ENCODE measurements at places on chromosomes 1 and 21.

- H3K36me3 ChIP-seq: peaks cover 29% of the 10 kb centered on the region
- H3K27me3 ChIP-seq: no peaks in the 10 kb centered on the region
- DNase-seq: no peak
- H3K4me1 ChIP-seq: peaks cover 57% of the 10 kb centered on the region
Observed at GRCh38 chr1:91022518-91022929, 689 bp upstream of the ZNF644 start.

DNA sequence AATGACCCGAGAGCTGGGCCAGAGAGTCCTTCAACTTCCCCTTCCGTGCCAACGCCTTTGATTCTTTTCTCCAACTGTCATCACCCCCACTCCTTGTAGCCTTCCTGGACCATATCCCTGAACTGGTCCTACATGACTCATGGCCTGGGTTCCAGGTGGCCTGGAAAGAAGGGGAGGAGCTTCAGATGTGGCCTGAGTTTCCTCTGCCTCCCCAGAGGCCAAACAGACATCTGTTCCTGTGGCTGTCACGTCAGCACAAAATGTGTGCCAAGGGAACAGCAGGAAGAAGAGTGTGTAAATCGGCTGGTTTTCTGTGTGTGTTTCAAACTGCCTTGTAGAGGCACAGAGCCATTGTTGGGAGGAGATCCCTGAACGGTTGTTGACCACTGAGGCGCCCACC lies 24.9 kb upstream of the KIRREL1 start:
- no peak overlapping the region for H3K4me3 ChIP-seq
- no peak for DNase-seq
- H3K36me3 ChIP-seq: no peaks in the 10 kb centered on the region

- DNase-seq: no peak
- no peaks in the 10 kb centered on the region for H3K36me3 ChIP-seq
- no peak overlapping the region for H3K27ac ChIP-seq
- peaks cover 9% of the 10 kb centered on the region for H3K27me3 ChIP-seq
- H3K4me1 ChIP-seq: no peaks in the 10 kb centered on the region
Observed at GRCh38 chr1:43569175-43569574, 38.5 kb downstream of the PTPRF start.

GRCh38 chr1:44152692-44153091 lies 11.3 kb upstream of the KLF18 start:
- peaks cover 10% of the 10 kb centered on the region for H3K27me3 ChIP-seq
- H3K4me1 ChIP-seq: peaks cover 14% of the 10 kb centered on the region
- H3K36me3 ChIP-seq: no peaks in the 10 kb centered on the region

DNA sequence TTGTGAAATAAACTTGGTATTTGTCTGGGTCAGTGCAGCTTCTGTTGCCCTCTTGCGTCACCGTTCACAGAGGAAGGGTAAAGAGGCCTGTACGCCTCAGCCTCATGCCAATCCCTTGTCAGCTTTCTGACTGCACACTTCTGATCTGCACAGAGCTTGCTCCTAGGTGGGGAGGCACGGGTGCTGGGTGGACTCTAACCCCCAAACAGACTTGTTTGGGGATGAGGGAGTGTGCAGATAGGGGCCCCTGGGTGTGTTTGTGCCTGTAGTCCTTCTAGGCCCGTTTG lies 803 bp upstream of the B4GALT2 start:
- DNase-seq: no peak
- H3K27ac ChIP-seq: no peak overlapping the region
- peaks cover 48% of the 10 kb centered on the region for H3K36me3 ChIP-seq

DNA sequence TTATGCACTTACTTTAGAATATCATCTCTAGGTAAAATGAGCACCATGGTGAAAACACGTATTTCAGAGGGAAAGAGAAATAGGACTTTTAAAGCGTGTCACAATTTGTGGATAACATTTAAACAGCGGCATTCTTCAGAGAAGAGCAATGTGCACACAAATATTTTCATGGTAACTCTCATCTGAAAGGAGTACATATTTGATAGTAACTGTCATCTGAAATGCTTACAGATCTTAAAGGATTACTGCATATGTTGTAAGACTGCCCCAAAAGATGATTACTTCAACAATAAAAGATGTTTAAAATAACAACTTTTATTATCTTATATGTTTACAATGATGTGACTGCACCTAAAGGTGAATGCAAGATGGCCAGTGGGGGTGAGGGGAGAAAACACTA lies 408.8 kb downstream of the PLA2G4A start:
- H3K27me3 ChIP-seq: no peaks in the 10 kb centered on the region
- no peak overlapping the region for H3K27ac ChIP-seq
- no peak overlapping the region for H3K4me3 ChIP-seq
- H3K36me3 ChIP-seq: no peaks in the 10 kb centered on the region
- no peaks in the 10 kb centered on the region for H3K4me1 ChIP-seq
- no peak for DNase-seq

- no peak overlapping the region for H3K27ac ChIP-seq
- H3K36me3 ChIP-seq: no peaks in the 10 kb centered on the region
- no peak overlapping the region for H3K4me3 ChIP-seq
- H3K4me1 ChIP-seq: no peaks in the 10 kb centered on the region
- H3K27me3 ChIP-seq: peaks cover 6% of the 10 kb centered on the region
Observed at GRCh38 chr1:57468641-57469523, 45.0 kb upstream of the DAB1 start.

- DNase-seq: no peak
- H3K27ac ChIP-seq: no peak overlapping the region
- no peaks in the 10 kb centered on the region for H3K4me1 ChIP-seq
- H3K27me3 ChIP-seq: no peaks in the 10 kb centered on the region
- no peak overlapping the region for H3K4me3 ChIP-seq
Observed at GRCh38 chr1:219257751-219258150, 84.1 kb downstream of the LYPLAL1 start.

GRCh38 chr1:54547601-54548388 lies at the start of gene ACOT11:
Gene ACOT11, plus strand, starts transcription at chr1:54548228. Its CDS starts 82 bp downstream, at chr1:54548310.
- H3K27me3 ChIP-seq: no peaks in the 10 kb centered on the region
- no peaks in the 10 kb centered on the region for H3K36me3 ChIP-seq
- H3K4me3 ChIP-seq: no peak within 1 kb of the TSS
- H3K4me1 ChIP-seq: peaks cover 9% of the 10 kb centered on the region
- no peak within 1 kb of the TSS for H3K27ac ChIP-seq
- DNase-seq: no peak

DNA sequence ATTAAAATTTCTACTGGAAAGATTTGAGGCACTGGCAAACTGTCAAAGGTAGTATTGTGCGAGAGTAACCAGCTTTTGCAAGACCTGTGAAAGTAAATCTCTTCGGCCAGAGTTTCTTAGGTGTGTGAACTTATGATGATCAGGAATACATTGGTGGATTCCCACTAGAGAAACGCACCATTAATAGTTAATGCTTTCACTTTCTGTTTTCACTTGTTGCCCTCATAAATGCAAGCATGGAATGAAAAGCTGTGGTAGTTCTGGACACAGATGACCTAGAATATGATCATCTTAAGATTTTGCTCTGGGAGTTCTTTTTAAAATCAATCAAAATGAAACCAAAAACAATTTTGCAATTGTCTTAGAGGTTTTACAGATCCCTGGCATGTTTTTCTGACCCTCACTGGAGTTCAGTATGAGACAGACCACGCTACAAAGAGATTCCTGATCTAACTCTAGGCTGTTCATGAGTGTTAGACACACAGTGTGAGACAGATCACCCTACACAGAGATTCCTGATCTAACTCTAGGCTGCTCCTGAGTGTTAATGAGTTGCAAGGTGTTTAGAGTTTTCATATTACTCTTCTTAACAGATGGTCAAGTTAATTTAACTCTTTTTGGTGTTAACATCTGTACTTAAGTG lies 98.8 kb downstream of the SDCCAG8 start:
- no peaks in the 10 kb centered on the region for H3K27me3 ChIP-seq
- H3K27ac ChIP-seq: no peak overlapping the region
- no peak overlapping the region for H3K4me3 ChIP-seq
- no peak for DNase-seq
- peaks cover 12% of the 10 kb centered on the region for H3K4me1 ChIP-seq

Measured in activated CD4-positive, alpha-beta T cell treated with anti-CD3 and anti-CD28 coated beads for 36 hours (primary cell).